ENCODE measurements at places on chromosomes 7 and 10.

- no peak for DNase-seq
Observed at GRCh38 chr7:23713285-23714149, 3.5 kb downstream of the STK31 start.

GRCh38 chr10:69748621-69749020 lies 53.1 kb upstream of the COL13A1 start:
- no peak for DNase-seq

DNA sequence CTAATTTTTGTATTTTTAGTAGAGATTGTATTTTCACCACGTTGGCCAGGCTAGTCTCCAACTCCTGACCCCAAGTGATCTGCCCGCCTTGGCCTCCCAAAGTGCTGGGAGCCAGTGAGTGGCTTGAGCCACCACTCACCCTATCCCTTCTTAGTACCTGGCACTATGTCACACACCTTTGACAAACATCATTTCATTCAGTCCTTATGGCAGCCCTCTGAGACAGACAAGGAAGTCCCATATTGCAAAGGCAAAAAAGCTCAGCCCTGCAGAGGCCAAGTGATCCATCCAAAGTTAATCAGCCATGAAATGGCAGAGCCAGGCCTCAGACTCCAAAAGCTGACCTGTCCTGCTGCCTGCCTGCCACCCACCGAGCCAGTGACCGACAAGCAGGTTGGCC lies 39.9 kb upstream of the ECHDC3 start:
- DNase-seq, result no peak

DNA sequence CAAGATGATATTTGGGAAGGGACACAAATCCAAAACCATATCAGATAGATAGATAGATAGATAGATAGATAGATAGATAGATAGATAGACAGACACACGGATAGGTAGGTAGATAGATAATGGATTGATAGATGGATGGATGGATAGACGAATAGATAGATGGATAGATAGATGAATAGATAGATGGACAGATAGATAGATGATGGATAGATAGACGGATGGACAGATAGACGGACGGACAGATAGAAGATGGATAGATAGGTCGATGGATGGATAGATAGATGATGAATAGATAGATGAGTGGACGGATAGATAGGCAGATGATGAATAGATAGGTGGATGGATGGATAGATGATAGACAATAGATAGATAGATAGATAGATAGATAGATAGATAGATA lies 39.8 kb downstream of the NPTX2 start:
- no peak for DNase-seq

- no peak for DNase-seq
Observed at GRCh38 chr10:124601016-124601415, 139.4 kb downstream of the LHPP start.

DNA sequence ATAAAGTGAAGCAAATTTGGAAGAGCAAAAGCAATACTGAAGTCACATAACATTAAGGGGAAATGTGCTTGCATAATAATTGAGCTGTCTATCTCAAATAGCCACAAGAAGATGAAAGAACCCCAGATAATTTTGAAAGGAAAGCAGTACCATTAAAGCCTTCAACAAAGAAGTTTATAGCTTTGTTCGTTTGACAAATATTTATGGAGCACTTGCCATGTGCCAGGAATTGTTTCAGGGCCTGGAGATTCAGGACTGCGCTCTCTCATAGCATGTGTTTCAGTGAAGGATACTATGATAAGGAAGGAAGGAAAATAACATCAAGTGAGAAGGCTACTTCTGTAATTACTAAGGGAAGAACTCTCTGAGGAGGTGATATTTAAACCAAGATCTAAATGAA lies 212.3 kb upstream of the CSTF2T start:
- no peak for DNase-seq

- DNase-seq, result no peak
Observed at GRCh38 chr7:17183630-17184328, 114.7 kb upstream of the AHR start.

GRCh38 chr10:576130-576465 lies 113.4 kb downstream of the DIP2C start:
- DNase-seq, result no peak

DNA sequence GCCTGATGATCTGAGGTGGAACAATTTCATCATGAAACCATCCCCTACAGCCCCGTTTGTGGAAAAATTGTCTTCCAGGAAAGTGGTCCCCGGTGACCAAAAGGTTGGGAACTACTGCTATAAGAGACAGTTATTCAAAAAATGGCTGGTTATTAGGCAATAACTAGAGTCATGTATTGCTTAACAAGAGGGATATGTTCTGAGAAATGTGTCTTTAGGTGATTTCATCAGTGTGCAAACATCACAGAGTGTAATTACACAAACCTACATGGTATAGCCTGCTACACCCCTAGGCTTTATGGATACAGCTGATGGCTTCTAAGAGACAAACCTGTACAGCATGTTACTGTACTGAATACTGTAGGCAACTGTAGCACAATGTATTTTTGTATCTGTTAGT lies 71.3 kb upstream of the CSTF2T start:
- no peak for DNase-seq

GRCh38 chr7:135933509-135934188 lies 43.5 kb downstream of the MTPN start:
- no peak for DNase-seq

- no peak for DNase-seq
Observed at GRCh38 chr10:13820119-13820963, 233.6 kb downstream of the PRPF18 start.

DNA sequence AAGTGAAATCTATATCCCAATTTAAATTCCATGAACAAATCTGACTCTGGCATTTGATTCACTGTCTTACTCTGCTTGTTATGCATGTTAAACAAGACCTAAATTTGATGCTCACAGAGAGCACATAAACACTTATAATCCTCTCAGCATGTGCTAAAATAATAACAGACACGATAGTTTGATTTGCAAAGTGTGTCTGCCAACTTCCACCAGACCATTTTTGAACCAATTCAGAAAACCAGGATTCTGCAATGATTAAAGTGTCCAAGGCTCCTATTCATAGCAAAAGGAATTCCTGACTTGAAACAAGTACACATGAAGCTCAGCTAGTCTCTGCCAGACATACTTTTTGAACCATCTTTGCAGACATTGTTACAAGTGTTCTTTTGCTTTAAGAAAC lies 11.2 kb downstream of the RBM20 start:
- DNase-seq, result no peak

- DNase-seq, result no peak
Observed at GRCh38 chr10:132255489-132256344, 52.0 kb downstream of the STK32C start.

GRCh38 chr7:88692493-88692892 lies 67.0 kb upstream of the ZNF804B start:
- no peak for DNase-seq

GRCh38 chr10:73494877-73495225 lies 973 bp downstream of the PPP3CB start:
- no peak for DNase-seq

- no peak for DNase-seq
Observed at GRCh38 chr7:152419473-152420429, 16.1 kb downstream of the KMT2C start.

DNA sequence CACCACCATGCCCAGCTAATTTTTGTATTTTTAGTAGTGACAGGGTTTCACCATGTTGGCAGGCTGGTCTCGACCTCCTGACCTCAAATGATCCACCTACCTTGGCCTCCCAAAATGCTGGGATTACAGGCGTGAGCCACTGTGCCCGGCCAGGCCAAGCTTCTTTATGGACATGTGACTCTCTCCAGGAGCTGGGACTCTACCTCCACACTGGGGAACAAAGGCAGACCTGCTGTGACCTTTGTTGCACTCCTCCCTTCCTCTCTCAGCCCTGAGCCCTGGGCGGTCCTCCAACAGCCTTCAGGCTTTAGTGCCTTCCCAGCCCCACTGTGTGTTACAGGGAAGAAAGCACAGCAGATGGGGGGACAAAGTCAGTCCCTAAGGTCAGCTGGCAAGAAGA lies 55.0 kb upstream of the DUSP5 start:
- no peak for DNase-seq

- no peak for DNase-seq
Observed at GRCh38 chr7:128932862-128933179, 4.9 kb upstream of the IRF5 start.

DNA sequence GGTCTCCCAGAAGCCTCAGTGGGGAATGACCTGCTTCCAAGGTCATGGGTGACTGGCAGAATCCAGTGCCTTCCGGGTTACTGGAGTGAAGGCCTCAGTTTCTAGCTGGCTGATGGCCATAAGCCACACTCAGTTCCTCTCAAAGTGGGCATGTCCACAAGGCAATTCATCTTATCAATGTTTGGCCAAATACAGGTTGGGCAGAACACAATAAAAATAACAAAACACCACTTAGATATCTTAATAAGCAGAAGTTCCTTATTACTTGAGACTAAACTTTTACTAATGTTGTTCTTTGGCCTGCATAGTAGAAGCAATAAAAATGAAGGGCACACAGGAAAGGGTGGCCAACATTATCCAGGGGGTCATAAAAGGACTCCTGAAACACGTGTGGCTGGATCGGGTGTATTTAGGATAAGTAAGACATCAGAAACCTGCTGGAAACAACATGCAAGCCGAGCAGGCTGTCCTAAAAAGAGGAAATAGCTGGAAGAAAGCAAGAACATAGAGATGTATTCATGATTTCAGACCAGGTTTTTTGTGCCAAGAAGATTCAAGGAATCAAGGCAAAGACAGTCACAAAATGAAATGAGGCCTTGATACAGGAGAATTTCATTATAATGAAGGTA lies 19.6 kb upstream of the AKR1C2 start:
- no peak for DNase-seq

DNA sequence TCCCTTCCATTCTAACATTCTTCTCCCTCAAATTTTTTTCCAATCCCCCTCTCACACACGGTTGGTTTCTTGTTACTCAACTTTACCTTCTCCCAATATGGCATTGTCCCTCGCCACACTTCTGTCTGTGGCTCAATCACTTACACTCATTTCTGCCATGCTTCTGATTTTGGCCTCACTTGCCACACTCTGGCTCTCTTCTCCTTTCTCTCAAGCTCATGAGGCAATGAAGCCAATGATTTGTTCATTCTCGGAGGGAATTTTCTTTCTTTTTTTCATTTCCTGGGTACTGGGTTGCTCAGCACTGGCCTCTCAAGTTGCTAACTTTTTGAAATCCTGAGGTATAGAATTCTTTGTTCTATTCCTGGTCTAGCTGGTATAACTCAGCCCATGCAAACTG lies 4.0 kb upstream of the MYOZ1 start:
- no peak for DNase-seq

DNA sequence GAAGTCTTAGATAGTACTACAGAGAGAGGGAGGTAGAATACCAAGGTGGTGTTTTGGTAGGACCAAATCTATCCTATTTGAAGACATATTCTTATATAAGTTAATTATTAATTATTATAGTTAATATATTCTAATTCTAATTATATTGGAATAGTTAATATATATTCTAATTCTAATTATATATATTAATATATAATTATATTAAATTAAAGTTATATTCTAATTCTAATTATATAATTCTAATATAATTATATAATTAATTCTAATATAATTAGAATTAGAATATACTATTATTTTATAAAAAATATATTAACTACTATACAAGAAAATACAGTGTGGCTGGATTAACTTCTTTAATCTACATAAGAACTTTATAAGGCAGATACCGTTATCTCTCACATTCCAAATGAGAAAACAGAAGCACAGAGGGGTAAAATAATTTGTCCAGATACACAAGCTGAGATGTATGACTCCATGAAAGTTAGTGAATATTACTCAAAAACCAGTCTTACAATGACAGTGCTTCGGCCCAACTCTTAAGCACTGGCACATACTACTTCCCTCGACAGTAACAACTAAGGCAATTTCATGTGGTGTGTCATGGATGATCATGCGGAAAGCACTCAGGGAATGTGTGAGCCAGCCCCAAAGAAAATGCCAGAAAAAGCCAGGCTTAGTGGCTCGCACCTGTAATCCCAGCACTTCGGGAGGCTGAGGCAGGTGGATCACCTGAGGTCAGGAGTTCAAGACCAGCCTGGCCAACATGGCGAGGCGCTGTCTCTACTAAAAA lies 42.6 kb downstream of the TYW1B start:
- DNase-seq, result no peak

- no peak for DNase-seq
Observed at GRCh38 chr7:66974986-66975590, 20.3 kb downstream of the SBDS start.

GRCh38 chr10:120327675-120328074 lies 129.4 kb upstream of the PLPP4 start:
- DNase-seq, result no peak

DNA sequence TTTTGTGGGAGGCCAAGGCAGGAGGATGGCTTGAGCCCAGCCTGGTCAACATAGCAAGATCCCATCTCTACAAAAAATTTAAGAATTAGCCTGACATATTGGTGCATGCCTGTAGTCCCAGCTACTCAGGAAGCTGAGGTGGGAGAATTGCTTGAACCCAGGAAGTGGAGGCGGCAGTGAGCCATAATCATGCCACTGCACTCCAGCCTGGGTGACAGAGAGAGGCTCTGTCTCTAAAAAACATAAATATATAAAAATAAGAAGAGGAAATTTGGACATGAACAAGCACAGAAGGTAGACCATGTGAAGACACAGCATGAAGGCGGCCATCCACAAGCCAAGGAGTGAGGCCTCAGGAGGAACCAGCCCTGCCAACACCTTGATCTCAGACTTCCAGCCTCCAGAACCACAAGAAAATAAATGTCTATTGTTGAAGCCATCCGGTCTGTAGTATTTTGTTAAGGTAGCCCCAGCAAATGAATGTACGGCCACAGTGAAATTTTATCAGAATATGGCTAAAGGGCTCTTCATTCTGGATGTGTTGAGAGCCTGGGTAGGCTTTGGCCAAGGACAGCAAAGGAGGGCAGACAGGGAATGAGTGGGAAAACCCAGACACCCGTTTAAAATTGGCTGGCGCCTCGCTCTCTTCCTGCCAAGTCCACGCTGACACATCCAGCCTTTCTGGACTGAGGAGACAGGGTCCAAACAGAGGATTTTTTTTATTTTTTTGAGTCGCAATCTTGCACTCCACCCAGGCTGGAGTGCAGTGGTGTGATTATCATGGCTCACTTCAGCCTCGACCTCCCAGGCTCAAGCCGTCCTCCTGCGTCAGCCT lies 12.9 kb upstream of the GRID2IP start:
- DNase-seq, result no peak

DNA sequence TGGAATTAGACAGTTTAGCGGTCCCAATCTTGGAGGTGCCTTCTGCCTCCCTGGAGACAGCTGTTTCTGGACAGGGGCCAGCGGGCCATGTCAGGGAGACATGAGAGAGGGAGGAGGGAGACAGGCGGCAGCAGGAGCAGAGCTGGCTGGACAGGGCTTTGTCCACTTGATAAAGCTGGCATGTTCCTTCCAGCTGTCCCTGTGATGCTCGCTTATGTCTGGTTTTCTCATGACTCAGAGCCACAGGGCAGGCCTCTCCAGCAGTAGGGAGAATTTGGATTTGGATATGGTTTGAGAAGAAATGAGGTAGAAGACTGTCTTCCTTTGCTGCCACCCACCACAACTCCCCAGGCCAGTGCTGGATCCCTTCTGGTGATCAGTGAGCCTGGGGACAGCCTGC lies 51.7 kb upstream of the SORCS3 start:
- DNase-seq, result no peak
